ENCODE measurements at places on chromosomes 7 and 10. TPM values are rescaled to one million over a fixed set of nuclear protein-coding genes. Genes with fewer than 3 reads are reported as not detected.

- DNase-seq, result no peak
- H3K4me3 ChIP-seq, result no peak overlapping the region
- no peak overlapping the region for H3K27ac ChIP-seq
- no peaks in the 10 kb centered on the region for H3K4me1 ChIP-seq
- H3K36me3 ChIP-seq, result no peaks in the 10 kb centered on the region
Observed at GRCh38 chr10:58066979-58067378, 200.7 kb downstream of the IPMK start.

DNA sequence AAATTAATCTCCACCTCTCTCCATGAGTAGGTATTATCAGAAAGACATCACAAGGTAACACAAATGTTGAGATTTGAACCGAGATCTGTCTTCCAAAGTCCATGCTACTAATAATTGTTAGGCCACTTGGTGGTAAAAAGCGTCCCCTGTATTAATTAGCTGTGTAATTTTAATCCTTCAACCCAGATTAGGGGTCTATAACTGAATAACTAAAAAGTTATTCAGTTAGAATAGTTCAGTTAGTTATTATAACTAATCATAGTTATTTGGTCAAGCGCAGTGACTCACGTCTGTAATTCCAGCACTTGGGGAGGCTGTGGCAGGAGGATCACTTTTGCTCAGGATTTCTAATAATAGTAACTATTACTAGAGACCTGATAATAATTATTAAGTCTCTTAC, 5.6 kb downstream of the PDSS1 start:
- no peak overlapping the region for H3K27ac ChIP-seq
- no peaks in the 10 kb centered on the region for H3K27me3 ChIP-seq
- H3K4me1 ChIP-seq, result peaks cover 10% of the 10 kb centered on the region
- H3K4me3 ChIP-seq, result no peak overlapping the region
- DNase-seq, result no peak
- H3K36me3 ChIP-seq, result no peaks in the 10 kb centered on the region

The ABCA13 gene
- under 0.01 TPM for total RNA-seq

- no peak overlapping the region for H3K4me3 ChIP-seq
- no peaks in the 10 kb centered on the region for H3K4me1 ChIP-seq
- DNase-seq, result no peak
- no peaks in the 10 kb centered on the region for H3K27me3 ChIP-seq
- no peaks in the 10 kb centered on the region for H3K36me3 ChIP-seq
Observed at GRCh38 chr10:90461437-90462155, 396.2 kb downstream of the HTR7 start.

GRCh38 chr10:69573056-69573806, at the start of gene NEUROG3:
NEUROG3 (minus strand) TSS chr10:69573422; CDS start chr10:69573043, 379 bp downstream.
- no peak for DNase-seq
- no peaks in the 10 kb centered on the region for H3K36me3 ChIP-seq
- no peak within 1 kb of the TSS for H3K4me3 ChIP-seq
- H3K4me1 ChIP-seq, result peaks cover 42% of the 10 kb centered on the region
- H3K27ac ChIP-seq, result no peak within 1 kb of the TSS

The NRAP gene
- total RNA-seq, result not detected

- no peak for DNase-seq
- H3K36me3 ChIP-seq, result no peaks in the 10 kb centered on the region
- peaks cover 29% of the 10 kb centered on the region for H3K4me1 ChIP-seq
- H3K4me3 ChIP-seq, result no peak overlapping the region
- H3K27ac ChIP-seq, result no peak overlapping the region
Observed at GRCh38 chr7:130362251-130362816, 17.7 kb downstream of the CPA5 start.

DNA sequence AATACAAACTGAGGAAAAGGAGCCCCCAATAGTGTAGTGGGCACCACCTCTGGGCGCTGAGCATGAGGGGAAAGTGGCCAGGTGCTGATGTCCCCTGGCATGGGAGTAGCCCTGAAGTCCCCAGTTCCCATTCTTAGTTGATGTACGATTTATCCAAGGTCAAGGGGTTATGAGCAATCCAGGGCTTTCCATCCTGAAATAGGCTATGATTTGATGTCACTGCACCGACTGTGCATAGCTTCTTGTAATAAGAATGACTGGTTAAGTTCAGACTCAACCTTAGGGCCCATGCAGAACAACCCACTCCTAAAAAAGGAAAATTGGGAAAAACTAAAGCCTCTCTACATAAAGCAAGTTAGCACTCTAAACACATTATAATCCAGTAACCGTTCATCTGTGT, 4.4 kb downstream of the FRAT1 start:
- H3K27ac ChIP-seq, result no peak overlapping the region
- H3K27me3 ChIP-seq, result no peaks in the 10 kb centered on the region
- H3K4me1 ChIP-seq, result peaks cover 41% of the 10 kb centered on the region
- DNase-seq, result no peak
- H3K36me3 ChIP-seq, result no peaks in the 10 kb centered on the region

DNA sequence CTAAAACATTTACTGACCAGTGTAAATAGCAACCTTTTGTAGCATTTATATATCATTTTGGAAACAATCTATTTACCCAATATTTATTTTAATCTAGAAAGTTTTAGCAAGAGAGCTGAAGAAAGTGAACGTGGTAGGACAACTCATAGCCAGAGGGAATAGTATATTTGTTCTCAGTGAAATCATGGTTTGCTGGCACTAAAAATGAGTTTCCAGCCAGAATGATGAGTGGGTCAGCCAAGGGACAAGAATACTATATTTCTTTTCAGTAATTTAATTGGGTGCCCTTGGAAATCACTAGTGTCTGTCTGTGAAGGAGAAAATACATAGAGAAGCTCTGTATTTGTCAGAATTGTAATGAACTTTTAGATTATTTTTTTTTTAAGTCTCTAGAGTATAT, 74.9 kb downstream of the MINPP1 start:
- H3K27ac ChIP-seq, result no peak overlapping the region
- DNase-seq, result no peak
- no peaks in the 10 kb centered on the region for H3K36me3 ChIP-seq
- no peak overlapping the region for H3K4me3 ChIP-seq

GRCh38 chr10:126846469-126846868, 58.8 kb upstream of the DOCK1 start:
- no peak overlapping the region for H3K27ac ChIP-seq
- no peak for DNase-seq

The CRYGN gene
- total RNA-seq, result not detected

DNA sequence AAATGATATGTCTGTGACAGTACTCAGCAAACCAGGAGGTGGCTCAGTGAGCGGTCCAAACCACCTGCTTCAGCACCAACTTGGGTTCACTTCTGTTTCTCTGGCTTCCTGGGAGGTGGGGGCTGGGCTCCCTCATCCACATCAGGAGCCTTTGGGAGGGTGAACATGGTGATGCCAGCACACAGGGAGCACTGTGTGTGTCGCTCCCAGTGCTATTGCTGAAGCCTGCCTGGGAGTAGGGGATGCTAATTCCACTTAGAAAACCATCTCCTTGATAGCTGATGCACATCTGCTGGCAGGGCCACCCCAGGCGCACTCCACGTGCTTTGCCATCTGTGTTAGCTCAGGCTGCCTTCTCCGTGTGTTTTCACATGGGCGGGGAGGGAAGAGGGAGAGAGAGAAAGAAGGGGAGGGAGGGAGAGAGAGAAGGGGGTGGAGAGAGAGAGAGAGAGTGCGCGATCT, 58.0 kb downstream of the RAMP3 start:
- no peak overlapping the region for H3K4me3 ChIP-seq
- H3K27ac ChIP-seq, result no peak overlapping the region
- H3K27me3 ChIP-seq, result no peaks in the 10 kb centered on the region
- H3K36me3 ChIP-seq, result no peaks in the 10 kb centered on the region
- no peaks in the 10 kb centered on the region for H3K4me1 ChIP-seq
- peak; percentile 26 for DNase-seq

- no peaks in the 10 kb centered on the region for H3K36me3 ChIP-seq
- no peaks in the 10 kb centered on the region for H3K27me3 ChIP-seq
- no peak for DNase-seq
Observed at GRCh38 chr10:98632456-98633150, 185.9 kb upstream of the HPS1 start.

- H3K27ac ChIP-seq, result peak overlapping the region; percentile 83
- DNase-seq, result no peak
- no peak overlapping the region for H3K4me3 ChIP-seq
- H3K36me3 ChIP-seq, result no peaks in the 10 kb centered on the region
- no peaks in the 10 kb centered on the region for H3K27me3 ChIP-seq
Observed at GRCh38 chr7:139659922-139660316, 117.9 kb downstream of the HIPK2 start.

The DNAH11 gene
- 0.99 TPM for total RNA-seq

DNA sequence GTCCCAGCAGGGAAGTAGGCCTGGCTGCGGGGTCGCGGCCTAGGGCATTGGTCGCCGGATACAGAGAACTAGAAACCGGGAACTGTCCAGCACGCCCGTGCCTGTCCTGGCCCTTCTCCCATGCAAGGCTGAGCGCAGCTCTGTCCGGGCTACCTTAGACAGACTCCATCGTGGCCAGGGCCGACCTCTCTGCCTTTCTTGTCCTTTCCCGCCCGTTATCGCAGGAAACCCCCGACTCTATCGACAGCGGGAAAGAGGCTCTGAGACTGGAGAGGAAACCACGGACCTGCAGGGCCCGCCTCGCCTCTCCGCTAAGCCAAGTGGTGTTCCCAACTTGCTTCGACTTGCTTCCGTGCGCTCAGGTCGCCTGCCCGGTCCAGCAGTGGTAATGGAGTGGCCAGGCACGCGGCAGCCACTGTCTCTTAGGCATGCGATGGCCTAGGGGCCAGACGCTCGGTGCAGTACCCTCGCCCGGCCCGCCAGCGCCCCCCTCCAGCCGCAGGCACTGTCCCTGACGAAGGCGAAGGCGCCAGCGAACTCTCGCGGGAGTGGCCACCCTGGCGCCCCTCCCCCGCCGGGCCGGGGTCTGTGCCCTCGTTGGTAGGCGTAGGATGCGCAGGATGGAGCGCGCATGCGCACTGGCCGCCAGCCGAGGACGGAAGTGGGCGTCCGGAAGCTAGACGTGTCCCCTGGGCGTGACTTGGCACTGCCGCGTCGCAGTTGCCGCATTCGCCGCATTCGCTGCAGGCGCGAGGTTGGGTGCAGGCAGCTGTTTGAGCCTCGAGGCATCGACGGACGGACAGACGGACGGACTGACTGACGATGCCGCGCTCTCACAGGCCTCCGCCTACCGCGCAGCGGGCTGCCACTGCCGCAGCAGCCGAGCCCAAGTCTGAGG, 54.4 kb downstream of the MCMBP start:
- H3K4me1 ChIP-seq, result no peaks in the 10 kb centered on the region
- no peaks in the 10 kb centered on the region for H3K27me3 ChIP-seq
- H3K36me3 ChIP-seq, result no peaks in the 10 kb centered on the region
- DNase-seq, result peak; percentile 49

The ASAH2 gene
- total RNA-seq, result 1.0 TPM

GRCh38 chr7:66255534-66256100, 50.5 kb downstream of the TPST1 start:
- no peaks in the 10 kb centered on the region for H3K27me3 ChIP-seq
- H3K27ac ChIP-seq, result no peak overlapping the region
- DNase-seq, result no peak
- H3K4me1 ChIP-seq, result peaks cover 8% of the 10 kb centered on the region
- H3K4me3 ChIP-seq, result no peak overlapping the region

The C10orf67 gene
- not detected for total RNA-seq

DNA sequence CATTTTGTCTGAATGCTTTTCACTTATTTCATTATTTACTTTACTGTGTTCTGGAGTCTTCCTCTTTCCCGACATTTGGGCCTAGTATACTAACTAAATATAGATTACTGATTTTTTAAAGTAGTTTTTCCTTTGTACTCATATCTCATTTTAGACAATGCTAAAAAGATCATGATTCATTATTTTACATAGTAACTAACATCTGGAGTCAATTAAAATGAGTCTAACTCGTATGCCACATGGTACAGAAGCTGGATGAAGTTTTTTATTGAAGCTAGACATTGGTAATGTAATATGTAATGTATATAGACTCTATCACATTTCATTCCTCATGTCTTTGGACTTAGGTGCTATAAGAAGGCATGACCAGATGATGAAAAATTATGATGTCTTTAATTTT, 156.3 kb upstream of the HGF start:
- no peaks in the 10 kb centered on the region for H3K4me1 ChIP-seq
- no peaks in the 10 kb centered on the region for H3K27me3 ChIP-seq
- no peaks in the 10 kb centered on the region for H3K36me3 ChIP-seq
- no peak overlapping the region for H3K27ac ChIP-seq
